SIG-M5 (cell line): ENCODE measurements at places on chromosomes 3 and 15.

DNA sequence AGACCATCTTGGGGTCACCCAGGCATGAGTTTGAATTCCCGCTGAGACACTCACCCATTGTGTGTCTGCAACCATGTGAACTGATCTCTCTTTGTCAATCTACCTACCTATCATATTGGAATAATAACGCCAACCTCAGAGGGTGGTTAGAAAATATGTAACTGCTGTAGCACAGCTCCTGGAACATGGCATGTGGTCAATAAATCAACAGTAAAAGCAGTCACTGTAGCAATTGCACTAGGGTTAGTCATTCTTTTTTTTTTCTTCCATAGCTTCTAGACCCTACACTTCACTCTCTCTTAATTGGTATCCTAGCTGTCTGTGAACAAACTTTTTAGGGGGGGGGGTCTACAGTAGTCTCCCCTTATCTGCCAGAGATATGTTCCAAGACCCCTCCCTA lies 64.2 kb upstream of the SLCO2A1 start:
- DNase-seq: no peak

DNA sequence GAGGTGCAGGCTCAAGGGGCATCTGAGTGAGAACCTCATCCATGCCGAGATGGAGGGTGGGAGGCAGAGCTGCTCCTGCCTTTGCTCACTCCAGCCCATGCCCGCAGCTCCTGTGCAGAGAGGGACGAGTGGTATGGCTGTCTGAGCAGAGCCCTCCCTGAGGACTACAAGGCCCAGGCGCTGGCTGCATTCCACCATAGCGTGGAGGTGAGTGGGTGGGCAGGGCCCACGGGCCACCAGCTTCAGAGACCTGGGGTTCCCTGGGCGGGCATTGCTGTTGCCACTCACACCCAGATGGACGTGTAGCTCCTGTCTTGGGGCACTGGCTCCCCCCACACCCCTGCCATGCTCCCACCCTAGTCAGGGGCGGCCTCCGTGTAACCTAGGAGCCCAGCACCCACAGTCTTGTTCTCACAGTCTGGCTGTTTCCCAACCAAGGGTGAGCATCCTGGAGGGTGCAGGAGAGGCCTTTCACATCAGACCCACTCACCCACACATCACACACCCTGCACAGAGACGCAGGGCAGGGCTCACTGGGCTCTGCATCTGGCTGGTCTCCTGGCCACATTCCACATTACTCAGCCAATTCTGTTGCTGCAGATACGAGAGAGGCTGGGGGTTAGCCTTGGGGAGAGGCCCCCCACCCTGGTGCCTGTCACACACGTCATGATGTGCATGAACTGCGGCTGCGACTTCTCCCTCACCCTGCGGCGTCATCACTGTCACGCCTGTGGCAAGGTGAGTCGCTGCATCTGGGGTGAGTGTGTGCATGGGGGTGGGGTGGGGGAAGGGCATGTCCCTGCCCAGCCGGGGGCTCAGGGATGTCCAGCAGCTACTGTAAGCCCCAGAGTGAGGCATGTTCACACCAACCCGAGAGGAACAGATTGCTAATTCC lies 25.3 kb upstream of the NR2C2 start:
- DNase-seq: no peak

- DNase-seq: no peak
Observed at GRCh38 chr3:37668818-37669610, 192.7 kb upstream of the CTDSPL start.

DNA sequence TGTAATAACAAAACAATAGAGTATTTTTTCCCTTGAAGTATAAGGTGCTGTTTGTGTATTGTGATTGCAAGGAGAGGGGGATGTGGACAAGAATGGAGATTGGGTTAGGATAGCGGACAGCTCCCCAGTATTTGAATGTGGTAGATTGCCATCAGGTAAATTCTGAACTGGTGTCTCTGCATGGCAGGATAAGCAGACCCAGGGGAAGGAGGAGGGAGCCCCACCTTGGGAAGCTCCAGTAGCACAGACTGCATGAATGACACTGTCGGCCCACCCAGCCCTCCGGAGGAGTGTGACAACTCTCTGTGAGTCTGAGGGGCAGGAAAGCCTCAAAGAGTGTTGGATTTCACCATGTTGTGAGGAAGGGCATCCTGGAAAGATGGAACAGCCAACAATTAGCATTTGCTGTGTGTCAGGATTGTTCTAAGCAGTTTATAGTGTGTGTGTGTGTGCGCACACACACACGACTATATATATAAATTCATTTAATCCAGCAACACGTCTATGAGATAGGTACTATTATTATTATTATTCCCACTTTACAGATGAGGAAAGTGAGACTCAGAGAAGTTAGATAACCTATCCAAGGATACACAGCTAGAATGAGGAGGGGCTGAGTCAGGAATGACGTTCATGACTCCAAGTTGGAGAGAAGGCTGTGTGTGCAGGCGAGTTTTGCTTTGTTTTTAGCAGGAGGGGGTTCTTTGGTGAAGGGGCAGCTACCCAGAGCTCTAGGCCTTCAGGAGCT lies 63.4 kb upstream of the LCTL start:
- no peak for DNase-seq

- DNase-seq: no peak
Observed at GRCh38 chr15:60871731-60872130, 357.4 kb downstream of the RORA start.

- DNase-seq: no peak
Observed at GRCh38 chr3:127774647-127775046, 47.7 kb downstream of the MGLL start.
